A549 treated with AZD2906 at 1 μM for 4 hours (cell line): ENCODE measurements at places on chromosomes 16 and 17. TPM values are rescaled to one million over a fixed set of nuclear protein-coding genes. Genes with fewer than 3 reads are reported as not detected.

Gene ZFHX3
- total RNA-seq: 8.5 to 12.0 TPM (median 11.2 TPM) in 5 replicates

Gene MRPS23
- total RNA-seq: 166 to 259 TPM (median 173 TPM) in 5 replicates

Gene WFDC1
- 0.16 TPM in 1 of 5 replicates, not detected in the others for total RNA-seq

Gene TMEM98
- 43.1 to 48.7 TPM (median 48.4 TPM) in 5 replicates for total RNA-seq

Gene SLC6A2
- total RNA-seq: 0.03 to 0.09 TPM (median 0.06 TPM) in 5 replicates

Gene IQCK
- 8.0 to 10.6 TPM (median 9.1 TPM) in 5 replicates for total RNA-seq

Gene ZNF18
- total RNA-seq: 4.7 to 5.9 TPM (median 4.8 TPM) in 5 replicates

Gene GDPD3
- 0.61 to 1.6 TPM (median 1.0 TPM) in 5 replicates for total RNA-seq

Gene KRT33A
- total RNA-seq: not detected in 5 replicates
